Substantia nigra (tissue), 51 donors: ENCODE measurements at places on chromosomes 3 and 15.

- DNase-seq: no peak
Observed at GRCh38 chr3:27720899-27721716, 1.0 kb downstream of the EOMES start.

- no peak for DNase-seq
Observed at GRCh38 chr15:58306591-58307312, 125.0 kb upstream of the LIPC start.

- no peak for DNase-seq
Observed at GRCh38 chr15:67762610-67763368, 62.5 kb upstream of the SKOR1 start.

- DNase-seq: no peak
Observed at GRCh38 chr15:46556559-46557379, 921.9 kb downstream of the SQOR start.

DNA sequence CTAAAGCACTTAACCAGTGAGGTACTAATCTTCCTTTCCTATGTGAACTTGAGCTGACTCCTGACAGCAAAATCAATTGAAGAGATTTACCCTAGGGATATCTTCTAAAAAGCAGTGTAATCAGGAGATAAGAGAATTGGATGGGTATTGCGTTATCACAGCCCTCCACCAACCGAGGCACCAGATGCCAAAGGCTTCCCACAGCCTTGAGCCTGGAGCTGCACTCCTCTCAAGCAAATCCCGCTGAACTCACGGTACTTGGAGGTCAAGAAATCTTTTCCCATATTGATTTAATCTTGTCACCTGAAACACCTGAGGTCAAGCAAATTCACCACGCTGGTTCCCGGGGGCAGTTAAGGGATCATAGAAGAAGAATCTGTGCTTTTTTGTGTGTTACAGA, 346.8 kb downstream of the TBL1XR1 start:
- no peak for DNase-seq

DNA sequence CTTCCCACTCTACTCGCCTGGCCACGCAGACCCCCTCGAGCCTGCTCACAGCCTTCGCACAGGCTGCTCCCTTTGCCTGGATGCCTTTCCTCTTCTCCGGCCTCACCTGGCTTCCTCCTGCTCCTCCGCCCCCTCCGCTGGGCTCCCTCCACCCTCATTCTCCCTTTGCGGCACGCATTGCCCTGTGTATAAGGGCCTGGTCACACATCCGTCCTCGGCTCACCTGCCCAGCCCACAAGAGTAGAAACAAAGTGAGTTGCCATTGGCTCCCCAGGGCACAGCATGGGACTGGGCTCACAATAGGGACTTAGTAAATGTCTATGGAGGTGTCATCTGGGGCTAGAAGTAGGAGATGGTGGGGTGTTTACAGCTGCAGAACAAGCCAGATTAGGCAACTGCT, 4.2 kb downstream of the PLXND1 start:
- DNase-seq: no peak

- DNase-seq: no peak
Observed at GRCh38 chr3:3212781-3213440, 33.4 kb upstream of the CRBN start.

GRCh38 chr3:4807381-4808280, 171.6 kb upstream of the BHLHE40 start:
- DNase-seq: no peak
